NCI-H510A treated with DMSO at 0.1 percent for 48 hours (cell line): ENCODE measurements at places on chromosomes 16 and 17.

DNA sequence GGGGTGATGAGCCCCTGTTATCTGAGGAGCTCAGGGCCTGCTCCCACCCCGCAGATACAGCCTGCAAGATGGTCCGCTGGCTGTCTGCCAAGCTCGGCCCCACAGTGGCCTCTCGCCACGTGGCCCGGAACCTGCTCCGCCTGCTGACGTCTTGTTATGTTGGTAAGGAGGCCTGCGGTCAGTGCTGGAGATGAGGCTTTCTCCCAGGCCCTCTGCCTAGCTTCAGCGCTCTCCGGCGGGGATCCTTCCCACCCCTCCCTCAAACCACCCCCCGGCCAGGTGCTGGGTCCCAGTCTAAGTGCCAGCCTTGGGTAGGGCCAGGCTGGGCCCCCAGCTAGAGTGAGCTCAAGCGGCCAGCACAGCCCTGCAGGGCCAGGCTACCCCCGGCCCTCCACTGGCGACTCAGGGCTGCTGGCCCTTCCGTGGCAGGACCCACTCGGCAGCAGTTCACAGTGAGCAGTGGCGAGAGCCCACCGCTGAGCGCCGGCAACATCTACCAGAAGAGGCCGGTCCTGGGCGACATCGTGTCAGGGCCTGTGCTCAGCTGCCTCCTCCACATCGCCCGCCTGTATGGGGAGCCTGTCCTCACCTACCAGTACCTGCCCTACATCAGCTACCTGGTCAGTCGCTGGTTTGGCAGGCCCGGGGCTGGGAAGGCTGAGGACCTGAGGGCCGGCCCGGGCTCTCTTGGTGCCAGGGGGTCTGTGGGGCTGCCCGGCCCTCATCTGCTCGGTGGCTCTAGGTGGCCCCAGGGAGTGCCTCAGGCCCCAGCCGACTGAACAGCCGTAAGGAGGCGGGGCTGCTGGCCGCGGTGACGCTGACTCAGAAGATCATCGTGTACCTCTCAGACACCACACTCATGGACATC lies 6.1 kb downstream of the WDR81 start:
- DNase-seq: no peak

GRCh38 chr16:78715106-78715505 lies 615.7 kb downstream of the WWOX start:
- no peak for DNase-seq

DNA sequence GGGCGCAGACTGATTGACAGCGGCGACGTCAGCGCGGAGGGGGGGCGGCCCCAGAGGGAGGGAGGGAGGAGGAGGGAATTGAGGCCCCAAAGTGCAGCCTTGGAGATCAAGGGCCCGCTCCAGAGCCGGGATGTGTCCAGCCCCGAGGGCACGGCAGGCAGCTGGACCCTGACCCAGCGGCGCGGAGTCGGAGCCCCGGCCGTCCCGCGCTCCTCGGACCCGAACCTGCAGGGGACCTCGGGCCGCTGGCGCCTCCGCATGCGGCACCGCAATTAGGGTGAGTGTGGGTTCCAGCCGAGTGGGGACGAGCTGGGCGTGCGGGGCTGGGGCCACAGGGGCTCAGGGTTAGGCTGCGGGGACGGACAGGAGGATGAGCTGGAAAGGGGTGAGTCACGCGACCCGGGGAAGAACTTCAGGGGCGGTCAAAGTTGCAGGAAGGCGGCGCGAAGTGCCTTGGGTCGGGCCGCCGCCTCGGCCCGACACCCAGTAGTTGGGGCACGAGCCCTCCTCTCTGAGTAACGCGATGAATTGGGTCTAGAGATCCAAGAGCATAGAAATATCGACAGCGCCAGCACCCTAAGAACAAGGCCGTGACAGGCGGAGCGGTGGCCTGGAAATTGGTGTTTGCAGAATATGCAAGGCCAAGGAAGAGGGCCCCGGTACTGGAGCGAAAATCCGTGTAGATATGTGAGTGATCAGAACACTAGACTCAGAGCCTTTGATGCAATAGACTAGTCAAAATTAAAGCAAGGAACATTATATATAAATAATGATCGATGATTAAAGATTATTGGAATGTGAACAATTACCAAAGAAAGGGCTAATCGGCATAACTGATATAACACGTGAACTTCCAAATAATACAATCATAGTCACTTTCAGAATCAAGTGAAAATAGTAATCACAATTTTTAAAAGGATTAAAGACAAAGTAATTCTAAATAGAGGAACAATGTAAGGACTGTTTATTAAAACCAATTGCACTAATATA lies at the start of gene TBX4:
TSS of gene TBX4 (plus strand) at position 122 of the 990 bp plus-strand sequence. CDS start 4,069 bp downstream, outside the sequence.
- DNase-seq: no peak

DNA sequence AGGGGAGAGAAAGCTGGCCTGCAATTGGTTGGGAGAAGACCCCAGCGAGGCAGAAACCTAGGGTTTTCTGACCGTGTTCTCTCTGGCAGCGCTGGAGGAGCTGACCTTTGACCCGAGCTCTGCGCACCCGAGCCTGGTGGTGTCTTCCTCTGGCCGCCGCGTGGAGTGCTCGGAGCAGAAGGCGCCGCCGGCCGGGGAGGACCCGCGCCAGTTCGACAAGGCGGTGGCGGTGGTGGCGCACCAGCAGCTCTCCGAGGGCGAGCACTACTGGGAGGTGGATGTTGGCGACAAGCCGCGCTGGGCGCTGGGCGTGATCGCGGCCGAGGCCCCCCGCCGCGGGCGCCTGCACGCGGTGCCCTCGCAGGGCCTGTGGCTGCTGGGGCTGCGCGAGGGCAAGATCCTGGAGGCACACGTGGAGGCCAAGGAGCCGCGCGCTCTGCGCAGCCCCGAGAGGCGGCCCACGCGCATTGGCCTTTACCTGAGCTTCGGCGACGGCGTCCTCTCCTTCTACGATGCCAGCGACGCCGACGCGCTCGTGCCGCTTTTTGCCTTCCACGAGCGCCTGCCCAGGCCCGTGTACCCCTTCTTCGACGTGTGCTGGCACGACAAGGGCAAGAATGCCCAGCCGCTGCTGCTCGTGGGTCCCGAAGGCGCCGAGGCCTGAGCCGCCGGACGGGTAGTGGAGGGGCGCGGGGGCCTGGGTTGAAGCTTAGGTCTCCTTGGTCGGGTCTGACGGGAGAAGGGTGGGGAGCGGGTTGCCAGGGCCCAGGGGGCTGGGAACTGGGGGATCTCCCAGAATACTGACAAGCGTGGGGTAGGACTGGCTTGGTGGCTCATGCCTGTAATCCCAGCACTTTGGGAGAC lies 7.4 kb upstream of the PYDC1 start:
- DNase-seq: no peak

- DNase-seq: peak; percentile 34
These were observed 20.8 kb downstream of the GGA3 start for GRCh38 chr17:75240394-75241142.

DNA sequence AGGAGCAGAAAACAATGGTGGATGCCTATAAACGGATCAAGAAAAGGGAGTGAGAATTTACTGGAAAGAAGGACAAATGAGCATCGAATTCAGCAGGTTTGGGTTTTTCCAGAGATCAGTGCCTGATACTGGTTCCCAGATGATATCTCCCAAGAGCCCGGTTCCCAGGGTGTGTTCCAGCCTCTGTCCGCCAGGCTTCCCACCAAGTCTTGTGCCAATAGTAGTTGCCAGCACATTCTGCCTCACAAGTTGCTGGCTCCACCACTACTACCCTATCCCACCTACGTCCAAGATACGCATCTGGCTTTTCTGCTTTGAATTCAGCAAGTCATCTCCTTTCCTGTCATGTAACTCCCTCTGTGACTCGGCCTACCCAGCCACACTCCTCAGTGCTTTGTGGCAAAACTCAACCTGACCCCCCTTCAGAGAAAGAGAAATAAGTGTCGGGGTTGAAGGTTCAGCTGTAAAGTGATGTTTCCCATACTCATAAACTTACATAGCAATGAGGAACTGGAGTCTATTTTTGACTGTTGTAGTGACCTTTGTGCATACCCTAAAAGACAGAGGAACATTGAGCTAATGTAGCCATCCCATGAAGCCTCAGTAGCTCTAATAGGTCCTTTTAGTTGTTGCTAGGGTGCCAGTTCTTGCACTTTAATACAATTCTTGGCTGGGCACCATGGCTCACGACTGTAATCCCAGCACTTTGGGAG lies 277.0 kb downstream of the IRX3 start:
- no peak for DNase-seq

- no peak for DNase-seq
These were observed 211.8 kb downstream of the ZNF423 start for GRCh38 chr16:49644145-49644463.

GRCh38 chr16:56336071-56336688 lies 89.2 kb downstream of the AMFR start:
- DNase-seq: no peak

DNA sequence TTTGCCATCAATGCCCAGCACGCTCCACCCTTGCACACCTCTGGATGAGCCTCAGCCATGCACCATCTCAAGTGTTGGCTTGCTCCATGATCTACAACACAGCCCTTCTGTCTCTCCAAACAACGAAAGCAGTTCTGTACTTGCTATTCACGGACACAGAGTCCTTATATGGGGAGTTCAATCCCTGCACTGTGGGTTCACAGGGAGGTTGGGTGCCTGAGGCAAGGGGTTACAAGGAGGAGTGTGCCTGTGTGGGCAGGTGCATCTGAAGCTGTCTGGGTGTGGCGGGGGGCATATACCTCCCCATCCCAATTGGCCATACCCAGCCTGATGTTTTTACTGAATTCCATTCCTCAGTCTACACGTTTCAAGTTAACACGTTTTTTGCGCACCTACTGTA lies 5.6 kb downstream of the RUNDC3A start:
- no peak for DNase-seq

- no peak for DNase-seq
These were observed 5.5 kb downstream of the SSTR5 start for GRCh38 chr16:1077877-1078578.

DNA sequence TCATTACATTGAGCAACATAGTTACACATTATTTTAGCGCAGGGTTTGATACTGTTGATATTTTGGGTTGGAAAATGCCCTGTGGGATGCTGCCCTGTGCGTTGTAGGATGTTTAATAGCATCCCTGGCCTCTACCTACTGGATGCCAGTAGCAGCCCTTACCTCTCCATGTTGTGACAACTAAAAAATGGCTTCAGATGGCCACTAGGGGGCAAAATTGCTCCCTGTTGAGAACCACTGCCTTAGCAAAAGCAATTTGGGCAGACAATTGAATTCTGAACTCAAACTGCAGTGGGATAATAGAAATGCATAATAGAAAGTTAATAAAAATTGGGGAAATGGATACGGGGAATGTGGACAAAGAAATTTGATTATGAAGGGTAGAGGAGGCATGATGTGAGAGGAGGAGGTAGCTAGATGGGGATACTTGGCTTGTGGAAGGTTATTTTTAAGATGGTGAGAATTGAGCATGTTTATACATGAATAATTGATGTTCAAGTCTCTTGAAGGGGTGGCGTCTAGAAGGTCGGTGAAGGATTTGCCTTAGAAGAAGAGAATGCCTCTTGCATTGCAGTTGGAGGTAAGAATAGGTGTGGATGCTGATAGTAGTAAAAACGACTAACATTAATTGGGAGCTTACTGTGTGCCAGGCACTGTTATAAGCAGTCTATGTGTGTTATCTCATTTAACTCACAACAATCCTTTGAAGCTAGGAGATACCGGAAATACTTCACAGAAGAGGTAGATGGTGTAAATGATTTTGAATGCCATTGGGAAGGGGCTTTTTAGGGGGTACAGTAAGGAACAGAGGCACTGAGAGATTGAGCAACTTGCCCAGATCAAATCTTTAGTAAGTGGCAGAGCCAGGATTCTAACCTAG lies 19.0 kb downstream of the HEATR9 start:
- DNase-seq: peak; percentile 69

GRCh38 chr17:1322014-1322428 lies 42.6 kb downstream of the TRARG1 start:
- no peak for DNase-seq

GRCh38 chr16:64771273-64771672 lies 350.6 kb downstream of the CDH11 start:
- no peak for DNase-seq

- no peak for DNase-seq
These were observed 53.4 kb downstream of the CACNG3 start for GRCh38 chr16:24309258-24310142.

- no peak for DNase-seq
These were observed 11.7 kb downstream of the SGCA start for GRCh38 chr17:50177476-50177875.

DNA sequence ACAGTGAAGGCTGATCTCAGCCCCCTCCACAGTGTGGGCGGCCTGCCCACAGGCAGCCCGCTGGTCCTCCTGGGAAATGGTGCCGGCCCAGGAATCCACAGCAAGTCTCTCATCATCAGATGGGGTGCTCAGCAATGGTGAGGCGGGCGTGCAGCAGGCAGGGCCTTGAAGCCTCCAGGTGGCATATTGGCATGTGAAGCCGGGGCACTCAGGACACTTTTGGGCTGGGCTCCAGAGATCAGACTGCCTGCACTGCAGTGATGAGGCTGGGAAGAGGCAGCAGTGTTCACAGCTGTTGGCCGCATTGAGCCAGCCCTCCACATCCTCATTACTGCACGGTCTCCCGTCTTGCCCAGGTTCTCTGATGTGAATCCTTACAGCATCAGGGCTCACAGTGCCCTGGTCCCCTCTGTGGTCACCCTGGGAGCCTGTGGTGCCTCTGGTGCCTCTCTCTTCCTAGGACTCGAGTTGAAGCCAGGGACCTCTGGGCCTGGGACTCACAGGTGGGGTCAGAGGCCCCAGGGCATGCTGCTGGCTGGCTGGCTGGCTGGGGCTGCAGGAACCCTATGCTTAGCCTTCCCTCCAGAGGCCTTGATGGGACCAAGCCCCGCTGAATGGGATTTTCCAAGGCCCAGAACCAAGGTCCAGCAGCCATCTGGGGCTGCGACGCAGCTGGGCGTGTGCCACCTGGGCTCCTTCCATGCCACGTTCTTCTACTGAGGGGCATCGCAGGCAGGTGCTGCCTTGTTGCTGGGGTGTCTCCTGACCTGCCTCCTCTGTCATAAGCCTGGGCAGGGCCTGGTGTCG lies 48.6 kb downstream of the TNFRSF13B start:
- no peak for DNase-seq

- no peak for DNase-seq
These were observed 370.8 kb upstream of the ZFHX3 start for GRCh38 chr16:73418691-73419090.
